A549 (cell line): ENCODE measurements at places on chromosomes 16 and 17.

- no peak for DNase-seq
Measured at GRCh38 chr17:48575066-48575582, 3.0 kb downstream of the HOXB4 start.

GRCh38 chr16:58009856-58010416 lies 8.7 kb downstream of the USB1 start:
- DNase-seq: no peak

DNA sequence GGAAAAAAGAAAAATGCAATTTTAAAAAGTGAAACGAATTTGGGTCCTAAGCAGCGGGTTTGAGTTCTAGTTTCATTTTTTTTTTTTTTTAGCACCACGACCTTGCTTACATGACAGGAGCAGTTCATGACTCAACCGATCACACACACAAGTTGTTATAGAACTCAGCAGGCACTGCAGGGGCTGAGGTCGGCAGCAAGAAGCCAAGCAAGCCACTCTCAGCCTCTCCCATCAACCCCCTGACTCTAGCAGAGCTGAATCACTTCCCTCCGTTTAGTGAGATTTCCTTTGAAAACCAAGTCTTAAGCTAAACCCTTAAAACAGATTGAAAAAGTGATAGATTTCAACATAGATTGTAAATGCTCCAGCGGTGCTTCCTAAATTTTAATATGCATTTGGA lies 520.8 kb downstream of the HAPSTR1 start:
- no peak for DNase-seq

GRCh38 chr16:85062323-85062722 lies 34.7 kb downstream of the KIAA0513 start:
- DNase-seq: no peak

DNA sequence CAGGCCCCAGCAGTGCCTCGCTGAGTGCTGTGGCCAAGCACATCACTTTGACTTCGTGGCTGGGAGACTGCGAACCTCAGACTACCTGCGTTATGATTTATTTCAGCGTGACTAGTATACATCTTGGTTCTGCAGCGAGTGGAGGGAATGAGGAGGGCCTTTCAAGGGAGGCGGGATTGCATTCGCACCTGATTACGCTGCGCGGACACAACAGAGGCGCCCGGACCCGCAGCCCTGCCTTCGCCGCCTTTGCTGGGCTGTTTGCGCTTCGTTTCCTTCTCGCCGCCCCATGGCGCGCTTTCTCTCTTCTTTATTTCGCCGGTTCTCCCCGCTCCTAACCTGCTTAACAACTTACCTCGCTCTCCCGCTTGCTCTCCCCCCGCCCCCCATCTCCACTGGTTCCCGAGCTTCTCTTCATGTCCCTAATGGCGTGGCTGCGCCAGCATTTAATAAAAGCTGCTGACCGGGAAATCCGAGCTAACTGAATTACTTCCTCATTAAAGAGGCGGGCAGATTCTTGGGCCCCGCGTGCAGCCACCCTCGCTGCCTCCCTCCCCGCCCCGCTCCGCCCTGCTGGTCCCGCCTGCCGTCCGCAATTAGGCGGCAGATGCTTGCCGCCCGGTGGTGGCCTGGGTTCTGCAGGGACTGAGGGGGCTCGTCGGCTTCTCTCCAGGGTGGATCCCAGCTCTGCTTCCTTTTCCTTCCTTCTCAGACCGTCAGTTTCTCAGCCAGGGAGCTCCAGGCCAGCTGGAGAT lies 257.6 kb upstream of the SDK2 start:
- no peak for DNase-seq

GRCh38 chr16:5615868-5616642 lies 518.5 kb upstream of the EEF2KMT start:
- DNase-seq: peak; percentile 58

- no peak for DNase-seq
Measured at GRCh38 chr17:42850954-42851353, at the start of gene AOC3. AOC3 (plus strand) TSS chr17:42851199; CDS start chr17:42851344, 145 bp downstream.

GRCh38 chr17:38867179-38867967 lies 2.5 kb upstream of the LASP1 start:
- peak; percentile 87 for DNase-seq

- no peak for DNase-seq
Measured at GRCh38 chr16:27547134-27547533, 2.6 kb downstream of the GTF3C1 start.

- no peak for DNase-seq
Measured at GRCh38 chr17:40015005-40015997, at the start of gene CSF3. CSF3 (plus strand) TSS chr17:40015440; CDS start chr17:40015475, 35 bp downstream.

DNA sequence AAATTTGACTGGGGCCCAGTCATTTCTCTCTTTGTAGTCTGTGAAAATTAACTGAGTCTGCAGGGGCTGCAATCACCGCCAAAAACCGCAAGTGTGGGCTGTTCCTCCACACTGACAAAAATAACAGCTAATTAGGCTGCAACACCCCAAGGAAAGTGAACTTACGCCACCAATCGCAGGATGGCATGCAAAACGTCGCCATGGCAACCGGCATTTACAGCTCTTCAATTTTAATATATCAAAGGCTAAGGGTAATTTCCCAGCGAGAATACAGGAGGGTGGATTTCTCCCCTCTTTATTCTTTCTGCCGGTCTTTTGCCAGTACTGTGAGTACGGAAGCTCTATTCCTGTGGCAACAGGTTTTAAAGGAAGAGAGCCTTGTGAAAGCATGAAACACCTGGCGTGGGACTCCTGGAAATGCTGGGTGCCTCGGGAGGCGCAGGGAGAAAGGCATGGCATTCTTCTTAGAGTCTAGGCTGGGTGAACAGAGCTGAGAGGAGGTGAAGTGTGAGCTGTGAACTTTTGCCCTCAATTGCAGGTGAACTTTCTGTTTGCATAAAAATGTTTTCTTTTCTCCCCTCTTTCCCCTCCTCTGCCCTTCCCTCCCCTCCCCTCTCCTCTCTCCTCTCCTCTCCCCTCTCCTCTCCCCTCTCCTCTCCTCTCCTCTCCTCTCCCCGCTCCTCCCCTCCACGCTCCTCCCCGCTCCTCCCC lies 399.7 kb downstream of the XYLT1 start:
- DNase-seq: peak; percentile 6

- no peak for DNase-seq
Measured at GRCh38 chr16:69049603-69050375, 55.7 kb upstream of the HAS3 start.

DNA sequence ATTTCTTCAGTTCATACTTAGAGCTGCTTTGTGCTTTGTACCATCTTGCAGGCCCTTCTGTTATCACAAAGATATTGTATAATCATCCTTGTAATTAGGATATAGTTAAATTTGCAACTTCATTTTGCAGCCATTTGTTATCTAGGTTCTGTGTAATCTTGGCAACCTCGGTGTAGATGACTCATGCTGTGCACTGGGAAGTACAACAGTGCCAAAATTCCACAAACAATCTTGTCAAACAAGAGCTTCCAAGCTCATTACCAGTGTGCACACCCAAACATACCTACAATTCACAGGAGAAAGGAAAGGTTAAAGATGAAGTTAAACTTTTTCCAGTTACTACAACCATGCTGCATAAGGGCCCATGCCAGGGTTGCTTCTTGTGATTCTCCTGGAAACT lies 1231.8 kb downstream of the CDH11 start:
- no peak for DNase-seq

GRCh38 chr17:58088624-58089023 lies 5.4 kb downstream of the DYNLL2 start:
- no peak for DNase-seq

GRCh38 chr16:73793260-73793659 lies 503.4 kb upstream of the PSMD7 start:
- DNase-seq: no peak

DNA sequence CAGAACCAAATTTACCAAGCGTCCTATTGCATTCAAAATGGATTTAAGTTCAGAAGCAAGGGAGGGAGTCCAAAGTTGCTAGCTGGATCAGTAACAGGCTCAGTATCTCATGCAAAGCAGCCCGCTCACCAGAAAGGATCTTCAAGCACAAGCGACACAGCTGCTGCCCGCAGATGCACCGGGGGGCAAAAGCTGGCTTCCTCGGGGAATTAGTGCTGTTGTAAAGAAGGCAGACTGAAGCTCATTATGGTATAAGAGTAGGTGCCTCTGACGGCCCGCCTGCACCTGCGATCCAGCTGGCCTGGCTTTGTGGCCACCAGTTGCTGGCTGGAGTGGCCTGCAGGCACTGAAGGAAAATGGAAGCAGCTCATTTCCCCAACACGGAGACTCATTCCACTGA lies 128.4 kb upstream of the RCVRN start:
- DNase-seq: no peak

DNA sequence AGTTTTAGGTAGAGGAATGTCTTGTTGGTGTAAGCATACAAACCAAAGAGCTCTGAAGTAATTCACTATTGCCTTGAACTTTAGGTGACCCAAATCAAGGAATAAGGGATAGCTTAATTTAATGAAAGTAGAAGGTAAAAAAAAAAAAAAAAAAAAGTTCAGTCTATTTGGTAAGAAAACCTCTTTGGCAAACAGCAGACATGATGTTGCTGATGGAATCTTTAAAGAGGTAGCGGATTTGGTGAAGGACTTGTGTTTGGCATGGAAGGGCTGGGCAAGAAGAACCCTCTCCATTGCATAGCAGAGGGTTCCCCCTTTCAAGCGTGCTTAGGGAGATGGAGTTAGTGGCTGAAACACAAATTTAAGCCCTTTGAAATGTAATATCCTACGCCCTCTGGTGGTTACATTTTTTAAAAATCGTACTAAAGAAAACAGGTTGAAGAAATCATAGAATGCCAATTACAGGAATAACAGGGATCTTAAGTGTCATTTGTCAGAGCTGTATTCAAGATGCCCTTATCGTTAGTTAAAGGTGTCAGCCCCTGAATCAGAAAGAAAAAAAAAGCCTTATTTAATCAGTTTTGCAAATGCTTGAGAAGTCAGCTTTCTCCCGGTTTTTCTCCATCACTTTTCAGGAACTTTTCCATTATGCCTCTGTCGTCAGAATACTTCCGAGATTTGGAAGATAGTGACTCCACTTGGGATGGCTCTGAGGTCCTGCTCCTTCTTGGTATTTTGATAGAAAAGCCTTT lies 383.1 kb downstream of the KCNJ2 start:
- DNase-seq: peak; percentile 42

DNA sequence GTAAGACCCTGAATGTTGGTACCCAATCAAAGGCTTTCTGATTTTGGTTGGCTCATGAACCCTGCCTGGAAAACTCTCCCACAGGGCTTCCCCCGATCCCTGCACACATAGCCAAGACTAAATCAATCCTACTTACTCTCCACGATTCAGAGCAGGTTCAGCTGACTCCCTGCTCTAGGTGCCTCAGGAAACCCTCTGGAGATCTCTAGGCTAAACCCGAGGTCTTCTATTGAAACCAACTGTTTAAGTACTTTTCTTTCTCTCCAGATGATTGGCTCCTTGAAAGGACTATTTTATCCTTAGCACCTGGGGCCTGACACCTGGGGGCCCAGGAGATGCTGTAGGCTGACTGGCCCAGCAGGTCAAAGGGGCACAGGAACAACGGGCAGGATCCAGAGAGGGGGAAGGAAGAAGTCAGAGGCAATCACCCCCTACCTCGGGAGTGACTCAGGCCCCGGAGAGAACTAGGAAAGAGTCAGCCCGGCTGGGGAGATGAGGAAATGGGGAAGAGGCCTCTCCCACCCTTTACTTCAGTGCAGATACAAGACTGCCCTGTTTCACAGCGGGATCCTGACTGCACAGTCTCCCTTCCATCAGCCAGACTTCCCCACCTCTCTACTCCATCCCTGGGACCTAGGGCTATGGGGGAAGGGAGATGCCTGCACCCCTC lies 2.0 kb downstream of the TBC1D10B start:
- DNase-seq: no peak

- DNase-seq: no peak
Measured at GRCh38 chr16:84883301-84883700, 63.5 kb downstream of the CRISPLD2 start.

GRCh38 chr16:85573045-85573695 lies 40.0 kb upstream of the GSE1 start:
- no peak for DNase-seq

- no peak for DNase-seq
Measured at GRCh38 chr17:74148901-74149596, 54.4 kb upstream of the RPL38 start.

- no peak for DNase-seq
Measured at GRCh38 chr17:48553190-48553547, 8.3 kb upstream of the HOXB2 start.

DNA sequence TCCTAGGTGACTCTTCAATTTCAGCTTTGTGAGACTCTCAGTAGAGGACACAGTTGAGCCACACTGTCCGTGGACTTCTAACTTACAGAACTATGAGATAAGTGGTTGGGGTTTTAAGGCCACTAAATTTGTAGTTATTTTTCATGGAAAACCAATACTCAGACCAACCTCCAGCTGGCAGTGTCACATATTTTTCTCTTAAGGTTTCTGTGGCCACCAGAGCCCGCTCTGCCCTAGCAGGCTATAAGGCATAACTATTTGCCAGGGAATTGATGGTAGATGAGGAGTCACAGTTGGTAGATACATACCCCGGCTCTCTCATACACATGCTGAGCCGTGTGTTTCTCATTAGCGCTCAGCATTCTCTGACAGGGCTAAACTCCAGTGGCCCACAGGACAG lies 336.8 kb upstream of the MON1B start:
- no peak for DNase-seq

DNA sequence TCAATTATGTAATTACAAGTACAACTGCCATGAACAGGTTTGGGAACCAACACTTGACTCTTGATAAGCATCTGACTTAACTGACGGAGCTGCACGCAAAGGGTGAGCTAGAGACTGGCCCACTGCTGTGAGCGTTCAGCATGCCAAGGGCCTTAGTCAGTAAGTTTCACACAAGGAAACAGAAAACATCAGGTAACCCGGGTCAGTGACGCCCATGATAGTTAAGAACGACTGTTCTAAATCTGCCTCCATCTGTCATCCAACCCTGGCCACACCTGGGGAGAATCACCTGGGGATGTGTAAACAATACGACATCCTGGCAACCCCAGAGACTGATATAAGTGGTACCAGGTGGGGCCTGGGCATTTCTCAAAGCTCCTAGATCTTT lies 12.3 kb downstream of the SMIM5 start:
- peak; percentile 87 for DNase-seq

DNA sequence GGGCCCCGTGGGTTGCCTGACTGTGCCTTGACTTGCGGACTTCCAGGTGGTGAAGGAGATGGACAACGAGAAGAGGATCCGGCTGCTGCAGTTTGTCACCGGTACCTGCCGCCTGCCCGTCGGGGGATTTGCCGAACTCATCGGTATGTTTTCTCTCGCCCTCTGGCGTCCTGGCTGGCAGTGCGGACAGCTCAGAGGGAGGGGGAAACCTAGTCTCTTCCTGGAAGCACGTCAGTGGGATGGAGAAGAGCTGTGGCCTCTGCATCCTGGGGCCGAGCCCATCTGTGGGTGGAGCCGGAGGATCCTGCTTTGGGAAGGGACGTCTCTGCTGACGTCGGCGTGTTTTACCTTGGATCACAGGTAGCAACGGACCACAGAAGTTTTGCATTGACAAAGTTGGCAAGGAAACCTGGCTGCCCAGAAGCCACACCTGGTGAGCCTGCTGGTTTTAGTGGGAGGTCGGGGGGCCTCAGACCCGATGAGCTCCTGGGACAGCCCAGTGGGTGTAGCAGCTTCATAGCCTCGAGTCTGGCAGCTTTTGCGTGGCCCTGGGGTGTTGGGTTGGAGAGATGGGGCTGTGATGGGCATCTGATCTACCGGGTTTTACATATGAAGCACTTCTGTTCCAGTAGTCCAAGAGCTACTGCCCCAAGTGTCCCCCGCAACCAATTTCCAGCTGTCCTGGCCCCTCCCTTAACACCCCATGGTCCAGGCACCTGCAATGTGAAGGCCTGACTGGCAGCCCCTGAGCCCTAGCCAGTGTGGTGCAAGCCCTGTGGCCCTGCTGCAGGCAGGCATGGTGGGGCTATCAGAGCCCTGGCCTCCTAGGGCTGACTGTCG lies 11.9 kb upstream of the CLEC18A start:
- no peak for DNase-seq

- DNase-seq: no peak
Measured at GRCh38 chr16:81544700-81545271, 100.2 kb downstream of the CMIP start.
